ENCODE measurements at places on chromosomes 12 and 14. TPM values are rescaled to one million over a fixed set of nuclear protein-coding genes. Genes with fewer than 3 reads are reported as not detected.
A peak's percentile ranks its signal among the peaks of the same experiment; 100 is the strongest.

C12orf42 gene
- total RNA-seq = not detected

RNASE3 gene
- not detected for total RNA-seq

RPS6KA5 gene
- 0.66 TPM for total RNA-seq

TMEM132D gene
- total RNA-seq = 0.26 TPM

CCDC175 gene
- total RNA-seq = not detected

CCDC38 gene
- total RNA-seq = not detected

VDR gene
- 1.3 TPM for total RNA-seq

SPTB gene
- total RNA-seq = 8.6 TPM

LMNTD1 gene
- total RNA-seq = 21.4 TPM

CFL2 gene
- 32.3 TPM for total RNA-seq

- DNase-seq = no peak
Measured at GRCh38 chr12:17588968-17589367, 501.0 kb downstream of the RERGL start.

GRCh38 chr14:39276005-39276404 is 42.3 kb downstream of the MIA2 start:
- DNase-seq = no peak

DNA sequence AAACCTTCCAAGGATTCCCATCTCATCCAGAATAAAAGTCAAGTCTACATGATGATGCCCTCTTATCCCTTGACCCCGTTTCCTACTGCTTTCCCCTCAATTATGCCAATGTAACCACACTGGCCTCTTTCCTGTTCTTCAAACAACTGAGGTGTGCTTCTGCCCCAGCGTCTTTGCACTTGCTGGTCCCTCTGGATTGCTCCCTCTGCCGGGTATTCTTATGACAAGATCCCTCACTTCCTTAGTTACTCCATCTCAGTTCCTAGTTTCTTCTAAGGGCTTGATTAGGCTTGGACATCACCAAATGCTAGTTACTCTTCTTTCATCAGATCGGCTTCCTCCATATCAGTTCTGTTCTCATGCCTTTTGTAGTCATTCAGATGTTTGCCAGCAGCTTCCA is 32.7 kb upstream of the PELI2 start:
- DNase-seq = no peak

DNA sequence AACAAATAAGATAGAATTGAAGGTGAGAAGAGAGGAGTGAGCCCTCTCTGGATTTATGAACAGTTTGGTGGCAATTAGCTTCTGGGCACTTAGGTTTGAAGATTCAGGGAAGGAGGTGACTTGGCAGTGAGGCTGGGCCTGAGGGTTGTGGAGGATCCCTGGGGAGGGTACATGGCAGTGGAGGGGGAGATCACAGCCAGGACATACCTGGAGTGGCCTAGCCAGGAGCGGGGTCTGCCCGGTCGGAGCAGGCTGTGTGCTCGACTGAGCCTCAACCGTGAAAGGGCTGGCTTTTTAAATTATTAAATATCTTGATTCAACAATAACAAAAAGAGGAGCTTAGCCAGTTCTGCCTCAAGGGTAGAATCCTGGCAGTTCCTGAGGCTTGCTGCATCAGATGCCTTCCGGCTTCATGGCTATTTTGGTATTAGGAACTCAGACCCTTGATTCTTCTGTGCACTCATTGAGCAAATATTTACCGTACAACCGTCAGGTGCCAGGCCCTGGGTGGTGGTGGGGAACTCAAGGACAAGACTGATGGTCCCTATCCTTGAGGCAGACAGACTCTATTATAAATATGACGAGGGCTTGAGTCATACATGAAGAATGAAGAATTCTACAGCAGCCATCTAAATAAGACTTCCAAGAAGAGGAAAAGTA is 73.4 kb downstream of the SPTB start:
- peak; percentile 64 for DNase-seq

DNA sequence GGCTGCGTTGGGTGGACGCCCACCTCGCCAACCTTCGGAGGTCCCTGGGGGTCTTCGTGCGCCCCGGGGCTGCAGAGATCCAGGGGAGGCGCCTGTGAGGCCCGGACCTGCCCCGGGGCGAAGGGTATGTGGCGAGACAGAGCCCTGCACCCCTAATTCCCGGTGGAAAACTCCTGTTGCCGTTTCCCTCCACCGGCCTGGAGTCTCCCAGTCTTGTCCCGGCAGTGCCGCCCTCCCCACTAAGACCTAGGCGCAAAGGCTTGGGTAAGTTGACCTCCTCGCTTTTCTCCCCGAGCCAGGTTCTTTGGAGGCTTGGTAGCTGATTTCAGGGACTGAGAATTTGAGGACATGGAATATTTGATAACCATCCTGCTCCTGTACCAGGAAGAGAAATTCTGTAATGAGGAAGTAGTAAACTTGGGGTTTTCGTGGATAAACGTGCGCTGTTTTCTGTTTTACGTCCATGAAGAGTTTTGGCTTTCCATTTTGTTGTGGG is 530 bp downstream of the APAF1 start:
- peak; percentile 42 for DNase-seq

- DNase-seq = peak; percentile 56
Measured at GRCh38 chr14:74913986-74914573, 9.0 kb downstream of the RPS6KL1 start.

DNA sequence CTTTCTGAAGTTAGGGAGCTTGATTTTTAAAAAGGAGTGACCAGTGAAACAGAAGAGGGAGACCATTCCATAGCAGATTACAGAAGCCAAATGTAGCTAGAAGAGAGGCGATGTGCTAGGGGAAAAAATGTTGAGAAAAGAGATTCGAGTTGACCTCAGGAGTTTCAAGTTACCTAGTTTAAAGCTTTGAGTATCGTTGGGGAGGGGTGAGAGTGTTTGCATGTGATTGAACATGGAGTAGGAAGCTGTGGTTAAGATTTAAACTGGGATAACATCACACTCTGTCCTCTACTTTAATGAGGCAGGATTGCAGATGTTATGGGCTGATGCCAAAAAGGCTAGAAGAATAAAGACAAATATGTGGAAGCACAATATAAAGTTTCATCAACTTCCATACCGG is 3.7 kb downstream of the LETMD1 start:
- DNase-seq = no peak

GRCh38 chr12:77357655-77358054 is 292.3 kb upstream of the E2F7 start:
- no peak for DNase-seq

DNA sequence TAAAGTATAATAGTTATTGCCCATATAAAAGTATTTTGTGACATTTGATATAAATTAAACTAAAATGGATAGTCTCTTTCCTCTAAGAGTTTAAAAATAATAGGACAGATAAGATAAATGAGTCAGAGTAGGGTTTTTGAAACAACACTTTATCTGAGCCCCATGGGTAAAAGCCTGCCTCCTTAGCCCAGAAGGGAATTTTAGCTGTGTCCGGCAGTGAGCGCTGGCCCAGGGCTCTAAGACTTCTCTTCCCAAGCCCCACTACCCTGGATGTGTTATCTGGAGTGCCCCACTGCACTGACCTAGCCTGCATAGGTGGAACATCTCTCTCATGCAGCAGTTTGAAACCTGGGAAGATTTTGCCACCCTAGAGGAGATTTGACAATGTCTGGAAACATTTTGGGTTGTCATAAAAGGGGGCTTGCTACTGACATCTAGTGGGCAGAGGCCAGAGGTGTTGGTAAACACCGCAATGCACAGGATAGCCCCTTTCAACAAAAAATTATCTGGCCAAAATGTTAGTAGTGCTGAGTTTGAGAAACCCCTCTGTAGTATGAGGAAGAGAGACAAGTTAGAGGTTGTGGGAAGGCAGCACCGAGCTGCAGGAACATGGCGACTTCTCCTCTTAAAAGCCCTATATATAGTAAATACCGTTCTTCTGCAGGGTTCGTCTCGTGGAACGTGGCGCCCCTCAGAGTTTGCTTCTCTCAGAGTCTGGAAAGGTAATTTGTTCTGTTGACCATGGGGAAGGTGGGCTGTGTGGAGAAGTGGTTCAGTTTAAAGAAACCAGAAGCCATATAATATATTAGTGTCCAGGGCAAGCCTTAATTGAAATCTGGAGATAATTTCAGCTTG is 29.3 kb upstream of the ATF1 start:
- no peak for DNase-seq

- no peak for DNase-seq
Measured at GRCh38 chr12:28409892-28410291, 219.6 kb downstream of the CCDC91 start.

DNA sequence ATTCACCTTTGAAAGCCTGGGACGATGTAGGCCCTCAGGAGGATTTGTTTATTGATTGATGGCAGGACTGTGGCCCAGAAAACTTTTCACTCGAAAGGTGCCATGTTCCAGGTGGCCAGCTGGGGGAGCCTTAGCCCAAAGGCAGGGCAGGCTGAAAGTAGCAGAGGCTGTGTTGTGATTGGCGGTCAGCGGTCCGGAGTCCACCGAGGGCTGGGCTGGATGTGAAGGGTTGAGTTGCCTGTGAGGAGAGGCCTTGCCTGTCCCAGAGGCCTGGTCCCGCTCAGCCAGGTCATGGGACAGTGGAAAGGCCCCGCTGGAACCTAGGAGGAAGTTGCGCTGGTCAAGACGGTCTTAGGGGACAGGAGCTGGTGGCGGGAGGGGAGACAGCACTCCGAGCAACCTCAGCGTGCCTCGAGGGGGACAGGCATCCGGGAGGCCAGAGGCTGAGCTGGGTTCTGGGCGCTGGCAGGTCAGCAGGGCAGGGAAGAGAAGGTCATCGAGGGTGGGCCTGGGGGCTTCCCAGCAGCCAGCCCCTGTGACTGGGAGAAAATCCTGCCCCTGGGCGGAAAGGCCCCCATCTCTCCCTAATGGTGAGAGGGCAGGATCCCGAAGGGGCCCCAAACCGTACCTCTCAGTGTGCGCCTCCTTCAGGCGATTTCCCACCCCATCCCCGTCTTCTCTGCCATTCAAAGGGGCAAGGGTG is 26.3 kb downstream of the CMA1 start:
- DNase-seq = peak; percentile 34

DNA sequence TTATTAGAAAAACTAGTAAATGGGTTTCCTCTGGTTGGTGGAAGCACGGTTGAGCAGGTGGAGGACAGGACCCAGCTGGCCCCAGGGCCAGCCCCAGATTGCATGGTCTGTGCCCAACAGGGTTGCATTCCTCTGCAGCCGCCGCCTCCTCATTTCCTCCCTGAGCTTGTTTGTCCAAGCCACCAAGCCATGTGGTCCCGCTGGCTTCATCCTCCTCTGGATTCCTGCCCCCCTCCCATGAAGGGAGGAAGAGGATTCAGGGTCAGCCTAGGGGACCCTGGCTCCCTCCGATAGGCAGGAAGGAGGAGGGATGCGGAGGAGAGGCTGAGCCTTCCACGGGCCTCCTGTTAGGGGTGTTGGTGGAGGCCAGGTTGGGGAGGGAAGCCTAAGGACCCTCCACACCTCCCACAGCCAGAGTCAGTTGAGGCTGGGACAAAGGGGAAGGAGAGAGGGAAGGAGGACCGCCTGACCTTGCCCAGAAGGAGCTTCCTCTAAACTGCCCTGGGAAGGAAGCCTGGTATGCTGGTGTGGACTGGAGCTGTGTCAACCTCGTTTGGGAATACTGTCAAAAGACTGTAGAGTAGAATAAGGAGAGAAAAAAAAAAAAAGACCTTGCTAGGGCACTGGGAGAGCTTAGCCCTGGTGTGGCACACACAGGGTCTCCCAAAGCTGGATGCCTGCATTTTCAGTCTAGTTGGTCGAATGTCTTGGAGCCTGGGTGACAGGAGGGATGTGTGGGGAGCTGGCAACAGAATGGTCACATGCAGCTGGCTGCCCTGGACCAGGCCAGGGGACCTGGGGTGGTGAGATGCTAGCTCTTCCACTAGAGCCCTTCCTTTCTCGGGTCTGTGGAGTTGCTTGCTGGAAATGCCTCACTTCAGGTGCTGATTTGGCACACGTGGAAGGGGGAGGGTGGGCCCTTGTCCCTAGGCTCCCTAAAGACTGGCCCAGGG is 42.4 kb downstream of the PLEKHG3 start:
- DNase-seq = no peak

DNA sequence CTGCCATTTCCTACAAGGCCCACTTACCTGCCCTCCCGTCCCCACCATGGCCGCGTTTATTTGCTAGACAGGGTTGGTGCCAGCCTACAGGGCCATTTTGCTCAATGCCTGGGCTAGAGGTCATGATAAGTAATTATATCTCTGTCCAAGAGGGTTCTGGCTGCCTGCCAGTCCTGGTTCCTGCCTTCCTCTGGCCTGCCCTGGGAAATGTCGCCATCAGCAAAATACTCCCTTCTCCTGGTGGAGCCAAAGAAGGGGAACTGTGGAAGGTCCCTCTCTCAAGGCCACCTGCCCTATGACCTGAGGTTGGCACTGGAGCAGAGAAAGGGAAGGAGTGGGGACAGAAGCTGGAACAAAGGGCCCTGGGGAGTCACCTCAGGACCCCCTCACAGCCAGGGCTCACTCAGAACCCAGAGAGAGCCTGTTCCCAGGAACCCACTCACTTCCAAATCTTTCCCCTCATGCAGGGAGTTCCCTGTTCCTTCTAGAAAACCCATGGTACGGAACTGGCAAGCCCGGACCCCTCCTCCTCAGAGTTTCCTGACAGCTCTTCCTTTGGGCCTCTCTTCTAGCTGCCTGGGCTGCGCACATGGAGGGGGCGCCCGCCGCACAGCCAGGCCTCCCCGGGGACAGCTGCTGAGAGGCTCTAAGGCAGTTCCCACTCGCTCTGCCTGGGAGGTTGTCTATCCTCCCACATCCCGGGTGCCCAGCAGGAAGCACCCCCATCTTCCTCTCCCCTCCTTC is 280.5 kb downstream of the DPF3 start:
- DNase-seq = peak; percentile 63

DNA sequence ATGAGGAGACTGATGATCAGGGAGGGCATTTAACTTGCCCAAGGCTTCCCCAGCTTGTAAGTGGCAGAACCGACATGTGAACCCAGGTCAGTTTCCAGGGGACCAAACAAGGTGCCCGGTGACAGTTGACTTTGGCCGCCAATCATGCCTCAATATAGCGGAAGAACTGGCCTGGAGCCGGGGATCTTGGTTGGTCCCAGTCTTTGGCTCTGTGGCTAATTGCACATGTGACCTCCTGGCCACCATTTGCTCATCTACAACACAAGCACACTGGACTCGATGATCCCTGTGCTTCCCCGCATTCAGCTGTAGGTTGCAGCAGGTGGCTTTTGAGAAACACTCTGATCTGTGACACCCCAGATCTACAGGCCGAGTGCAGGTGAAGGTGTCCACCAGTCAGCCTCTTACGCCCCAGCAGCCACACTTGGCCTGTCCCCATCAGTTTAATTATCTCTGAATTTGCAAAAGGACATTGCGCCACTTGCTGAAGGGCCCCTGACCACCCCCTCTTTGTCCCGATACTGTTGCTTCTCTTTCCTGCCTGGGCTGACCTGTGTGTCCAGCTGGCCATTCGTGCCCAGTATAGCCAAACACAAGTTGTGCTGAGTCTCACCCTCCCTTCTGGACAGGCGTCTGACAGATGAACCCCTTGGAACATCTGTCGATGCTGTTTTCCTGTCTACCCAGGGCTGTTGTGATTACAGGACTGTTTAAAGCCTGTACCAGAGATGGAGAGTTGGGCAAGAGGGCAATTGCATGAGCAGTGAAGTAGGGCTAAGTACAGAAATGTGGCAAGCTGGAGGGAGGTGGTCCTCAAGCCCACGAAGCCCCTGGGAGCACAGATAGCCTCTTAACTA is 14.1 kb downstream of the ACACB start:
- no peak for DNase-seq

- DNase-seq = peak; percentile 25
Measured at GRCh38 chr14:103624860-103625259, 4.2 kb upstream of the KLC1 start.

- no peak for DNase-seq
Measured at GRCh38 chr12:107302649-107303341, 209.4 kb upstream of the CRY1 start.

GRCh38 chr12:64044191-64044590 is 177.9 kb downstream of the KICS2 start:
- DNase-seq = no peak
